ENCODE measurements at places on chromosomes 6 and 20. TPM values are rescaled to one million over a fixed set of nuclear protein-coding genes. Genes with fewer than 3 reads are reported as not detected.

GRCh38 chr6:33851959-33852358, 48.2 kb upstream of the MLN start:
- no peak for DNase-seq

DNA sequence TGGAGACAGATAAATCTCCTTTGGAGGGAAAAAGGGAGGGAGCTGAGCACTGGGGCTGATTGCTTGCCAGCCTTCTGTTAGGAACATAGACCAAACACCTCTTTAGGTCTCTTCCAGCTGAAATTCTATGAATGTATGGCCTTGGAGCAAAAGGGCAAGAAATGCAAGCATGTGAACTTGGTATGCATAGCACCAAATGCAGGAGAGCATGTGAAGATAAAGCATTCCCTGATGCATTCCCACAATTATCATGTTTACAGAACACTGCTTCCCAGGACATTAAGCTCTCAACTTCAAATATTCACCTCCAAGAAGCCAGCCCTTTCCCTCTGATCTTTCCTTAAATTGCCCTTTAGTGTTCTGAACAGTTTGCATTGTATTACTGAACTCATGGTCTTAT, 15.6 kb downstream of the RIPOR2 start:
- no peak for DNase-seq

DNA sequence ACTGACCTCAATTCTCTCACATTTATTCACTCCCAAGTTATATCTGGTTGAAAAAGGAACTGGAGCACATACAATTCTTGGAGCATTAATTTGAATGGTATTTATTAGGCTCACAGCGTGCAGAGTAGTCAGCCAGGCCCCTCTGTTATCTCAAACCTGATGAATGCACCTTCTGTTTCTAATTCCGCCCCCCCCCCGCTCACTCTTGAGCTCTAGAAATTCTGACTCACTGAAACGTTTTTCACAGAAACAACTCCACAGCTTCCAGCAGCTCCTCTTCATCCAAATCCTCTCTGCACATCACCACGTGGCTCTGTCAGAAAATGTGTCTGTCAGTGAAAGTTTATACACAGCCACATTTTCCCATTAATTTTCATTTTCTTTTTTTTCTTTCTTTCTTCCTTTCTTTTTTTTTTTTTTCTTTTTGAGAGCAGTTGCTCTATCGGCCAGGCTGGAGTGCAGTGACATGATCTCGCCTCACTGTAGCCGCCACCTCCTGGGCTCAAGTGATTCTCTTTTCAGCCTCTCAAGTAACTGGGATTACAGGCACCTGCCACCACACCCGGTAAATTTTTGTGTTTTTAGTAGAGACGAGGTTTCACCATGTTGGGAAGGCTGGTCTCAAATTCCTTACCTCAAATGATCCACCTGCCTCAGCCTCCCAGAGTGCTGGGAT, 109.4 kb downstream of the TBXT start:
- no peak for DNase-seq

GRCh38 chr6:107743311-107743710, 80.8 kb downstream of the SCML4 start:
- DNase-seq: no peak

DNA sequence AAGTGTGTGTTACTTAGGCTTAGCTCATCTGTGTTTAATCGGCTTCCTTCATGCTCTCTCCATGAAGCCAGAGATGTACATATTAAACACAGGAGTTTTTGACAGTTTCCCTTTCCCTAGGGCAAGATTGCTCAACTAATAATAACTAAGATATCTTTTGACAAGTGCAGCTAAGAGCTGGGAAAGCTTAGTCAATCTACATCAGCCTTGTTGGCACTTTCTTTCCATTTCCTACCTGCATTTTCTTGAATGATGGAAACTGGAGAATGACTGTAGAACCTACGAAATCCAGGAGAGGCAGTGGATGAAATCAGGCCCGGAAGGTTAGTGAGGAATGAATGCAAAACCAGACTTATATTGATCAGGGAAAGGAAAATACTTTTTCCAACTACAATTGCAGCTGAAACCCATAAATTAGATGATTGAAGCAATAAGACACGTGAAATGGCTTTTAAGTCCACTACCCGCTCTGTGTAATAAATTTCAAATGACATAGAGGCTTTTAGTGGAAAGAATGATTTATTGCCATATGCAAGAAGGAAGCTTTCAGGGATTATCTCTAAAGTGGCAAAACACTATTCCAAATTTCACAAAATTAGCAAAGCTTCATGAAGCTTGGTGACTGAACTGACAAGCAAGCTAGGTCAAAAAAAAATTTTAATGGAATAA, 237.2 kb upstream of the ID4 start:
- no peak for DNase-seq

DNA sequence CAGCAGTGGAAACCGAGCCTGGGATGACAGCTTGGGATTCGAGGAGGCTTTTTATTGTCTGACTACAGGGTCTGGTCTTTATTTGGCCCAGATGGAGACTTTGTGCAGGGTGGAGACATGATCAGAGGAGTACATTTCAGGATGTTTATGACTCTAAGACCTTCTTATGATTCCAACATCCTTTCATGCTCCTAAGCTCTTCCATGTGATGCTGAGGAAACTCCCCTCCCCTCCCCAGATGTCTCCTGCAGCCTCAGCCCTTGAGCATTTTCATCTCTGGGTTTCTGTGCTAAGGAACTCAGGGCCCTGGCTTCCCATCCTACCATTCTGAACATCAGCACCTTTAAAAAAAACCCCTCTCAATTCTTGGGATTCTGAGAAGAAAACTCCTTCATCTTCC, 186.6 kb downstream of the SOX4 start:
- DNase-seq: no peak

- DNase-seq: no peak
Measured at GRCh38 chr6:34275128-34275804, 26.5 kb upstream of the SMIM29 start.

The RIPPLY2 gene
- total RNA-seq: not detected

- DNase-seq: no peak
Measured at GRCh38 chr20:33900521-33901131, 89.5 kb downstream of the CHMP4B start.

DNA sequence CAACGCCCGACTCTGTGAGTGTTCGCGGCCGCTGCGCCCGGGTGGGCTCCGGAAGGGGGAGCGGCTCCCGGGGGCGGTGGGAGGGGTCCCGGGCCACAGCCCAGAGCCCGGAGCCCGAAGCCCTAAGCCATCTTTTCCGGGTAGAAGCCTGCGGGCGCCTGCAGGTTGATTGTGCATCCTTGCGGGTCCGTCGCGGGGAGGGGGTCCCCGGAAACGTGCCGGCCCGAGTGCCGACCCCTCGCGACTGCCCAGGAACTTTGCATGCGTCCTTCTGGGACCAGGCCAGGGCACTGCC, 413 bp downstream of the PTPRA start:
- DNase-seq: no peak

- DNase-seq: no peak
Measured at GRCh38 chr6:30752157-30752927, 8.0 kb upstream of the IER3 start.

DNA sequence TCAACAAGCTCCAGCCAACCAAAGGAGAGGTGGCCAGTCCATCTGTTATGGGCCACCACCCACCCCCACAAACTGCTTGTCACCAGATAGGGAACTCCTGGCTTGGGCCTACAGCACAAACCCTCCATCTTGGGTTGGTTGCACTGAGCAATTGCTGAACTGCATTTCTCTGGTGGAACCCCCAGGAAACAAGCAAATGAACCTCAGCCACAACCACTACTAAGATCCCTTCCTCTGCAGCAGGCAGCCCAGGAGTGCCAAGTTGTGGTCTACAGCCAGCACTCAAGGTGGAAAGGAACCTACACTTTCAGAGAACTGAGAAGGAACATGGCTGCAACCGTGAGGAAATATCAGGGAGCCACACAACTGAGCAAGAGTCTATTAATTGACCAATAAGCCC, 171.6 kb downstream of the TMEM200A start:
- peak; percentile 45 for DNase-seq

GRCh38 chr6:33078442-33078841, 2.7 kb downstream of the HLA-DPB1 start:
- DNase-seq: no peak

The MAP1LC3A gene
- total RNA-seq: 0.99 TPM

The FAM83D gene
- total RNA-seq: 14.4 TPM

- DNase-seq: no peak
Measured at GRCh38 chr20:32573167-32573851, 11.8 kb downstream of the NOL4L start.

DNA sequence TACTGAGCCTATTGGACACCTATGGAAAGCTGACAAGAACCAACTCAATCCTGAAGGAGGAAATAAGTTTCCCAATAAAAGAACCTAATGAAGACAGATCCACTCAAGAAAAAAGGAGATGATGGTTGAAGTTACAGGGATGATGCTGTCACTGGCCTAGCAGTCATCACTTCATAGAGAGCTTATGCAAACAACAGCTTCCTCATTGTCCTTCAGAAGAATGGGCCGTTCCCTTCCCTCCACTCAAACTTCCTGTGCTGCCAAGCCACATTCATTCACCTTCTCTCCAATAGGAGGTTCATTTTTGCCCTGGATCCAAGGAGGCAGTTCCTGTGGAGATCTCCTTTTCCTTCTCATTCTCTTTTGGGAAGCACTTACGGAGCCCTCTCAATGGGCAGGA, 13.8 kb upstream of the PM20D2 start:
- DNase-seq: no peak

DNA sequence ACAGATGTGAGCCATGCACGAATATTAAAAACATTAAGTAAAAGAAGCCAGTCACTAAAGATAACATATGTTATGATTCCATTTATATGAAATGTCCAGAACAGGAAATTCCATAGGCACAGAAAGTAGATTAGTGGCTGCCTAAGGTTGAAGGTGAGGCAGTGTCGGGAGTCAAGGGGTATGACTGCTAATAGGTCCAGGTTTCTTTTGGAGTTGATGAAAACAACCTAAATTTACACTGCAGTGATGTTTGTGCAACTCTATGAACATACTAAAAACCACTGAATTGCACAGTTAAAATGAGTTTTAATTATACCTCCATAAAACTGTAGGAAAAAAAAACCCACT, 14.4 kb downstream of the SRPK1 start:
- no peak for DNase-seq

GRCh38 chr6:127453845-127454619, 5.2 kb downstream of the KIAA0408 start:
- DNase-seq: no peak

The BTBD3 gene
- total RNA-seq: 4.9 TPM

DNA sequence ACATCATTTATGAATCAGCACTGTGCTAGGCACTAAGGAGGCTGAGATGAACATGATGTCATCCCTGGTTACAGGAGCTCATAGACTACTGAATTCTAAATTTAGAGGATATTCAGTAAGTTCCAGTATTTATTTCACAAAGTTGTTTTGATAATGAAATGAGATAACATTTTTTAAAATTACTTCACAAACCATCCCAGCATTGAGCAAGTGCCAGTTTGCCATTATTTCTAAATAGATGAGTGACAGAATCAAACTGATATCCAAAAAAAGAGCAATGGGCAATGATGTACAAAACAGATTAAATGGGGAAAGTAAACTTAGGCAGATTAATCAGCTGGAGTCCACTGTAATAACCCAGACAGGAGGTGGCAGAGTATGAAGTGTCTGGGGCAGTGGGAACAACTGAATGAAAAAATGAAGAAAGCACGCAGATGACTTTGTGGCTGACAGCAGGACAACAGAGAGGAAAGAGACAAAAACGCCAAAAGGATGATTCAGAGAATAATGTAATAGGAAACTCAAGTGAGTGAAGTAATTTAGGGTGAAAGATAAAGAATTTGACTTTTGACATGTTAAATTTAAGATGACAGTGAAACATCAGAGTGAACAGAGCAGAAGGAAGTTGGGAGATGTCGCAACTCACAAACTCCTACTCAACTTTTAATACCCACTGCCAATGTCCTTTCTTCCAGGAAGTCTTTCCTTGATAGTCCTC, 70.2 kb downstream of the RCAN2 start:
- DNase-seq: no peak

GRCh38 chr20:25382704-25383370, 7.8 kb downstream of the ABHD12 start:
- no peak for DNase-seq

The OVOL2 gene
- total RNA-seq: not detected

- no peak for DNase-seq
Measured at GRCh38 chr6:154381548-154381947, 24.9 kb upstream of the IPCEF1 start.

DNA sequence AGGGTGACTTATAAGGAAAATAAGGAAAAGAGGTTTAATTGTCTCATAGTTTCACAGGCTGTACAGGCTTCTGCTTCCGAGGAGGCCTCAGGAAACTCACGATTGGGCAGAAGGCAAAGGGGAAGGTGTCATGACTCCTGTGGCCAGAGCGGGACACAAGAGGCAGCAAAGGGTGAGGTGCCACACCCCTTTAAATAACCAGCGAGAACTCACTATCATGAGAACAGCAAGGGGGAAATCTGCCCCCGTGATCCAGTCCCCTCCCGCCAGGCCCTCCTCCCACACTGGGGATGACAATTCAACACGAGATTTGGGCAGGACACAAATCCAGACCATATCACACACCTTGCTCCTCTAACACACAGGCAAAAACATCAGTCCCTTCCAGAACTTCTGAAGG, 254.0 kb downstream of the DLL1 start:
- peak; percentile 9 for DNase-seq

DNA sequence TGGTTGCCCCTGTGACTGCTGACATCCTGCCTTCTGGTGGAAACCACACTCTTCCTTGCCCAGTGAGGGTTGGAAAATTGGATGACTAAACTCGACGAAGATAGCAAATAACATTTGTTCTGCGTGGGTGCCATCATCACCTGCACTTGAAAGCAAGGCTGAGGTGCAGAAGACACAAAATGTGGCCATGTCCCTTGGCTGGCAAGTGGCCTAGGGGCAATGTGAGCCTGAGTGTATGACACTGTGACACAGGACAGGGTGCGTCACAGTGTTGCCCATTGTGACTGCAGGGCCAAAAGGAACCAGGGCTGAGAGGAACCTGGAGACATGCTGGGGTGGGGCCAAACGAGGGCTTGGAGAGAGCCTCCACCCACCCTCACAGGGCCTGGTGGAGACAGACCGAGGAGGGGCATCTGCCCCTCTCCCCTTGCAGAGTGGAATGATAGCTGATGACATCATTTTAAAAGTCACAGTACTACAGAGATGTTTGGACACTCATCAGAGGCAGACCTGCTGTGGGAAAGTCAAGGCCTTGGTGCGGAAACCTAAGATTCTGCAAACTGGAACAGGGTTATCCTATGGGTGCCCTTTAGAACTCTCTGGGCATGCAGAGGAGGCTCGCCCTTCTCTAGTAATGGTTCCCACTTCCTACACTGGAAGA, 12.8 kb upstream of the HLA-F start:
- no peak for DNase-seq

DNA sequence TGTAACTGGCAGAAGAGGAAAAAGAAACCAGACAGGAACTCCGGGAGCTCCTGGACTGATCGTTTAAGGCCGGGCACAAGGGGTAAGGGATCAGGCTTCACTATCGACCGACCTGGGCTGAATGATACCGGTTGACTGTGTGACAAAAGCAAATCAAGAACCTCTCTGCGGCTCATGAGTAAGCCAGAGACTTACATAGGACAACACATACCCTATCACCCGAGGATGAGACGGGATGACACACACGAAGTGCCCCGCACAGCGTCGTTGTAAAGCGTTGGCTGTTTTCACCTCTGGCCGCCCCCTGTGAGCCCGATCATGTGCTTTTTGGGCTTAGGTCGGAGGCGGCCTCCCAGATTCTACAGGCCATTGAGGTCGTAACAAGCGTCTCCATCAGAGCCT, 695 bp upstream of the TGIF2 start:
- DNase-seq: no peak
